IMR-90 (cell line): ENCODE measurements at places on chromosomes 3 and 15. TPM values are rescaled to one million over a fixed set of nuclear protein-coding genes. Genes with fewer than 3 reads are reported as not detected.

LRRC49 gene
- 16.8 and 19.2 TPM in 2 replicates for total RNA-seq

TGM4 gene
- under 0.01 TPM in 1 of 2 replicates, not detected in the other for total RNA-seq

ST6GAL1 gene
- total RNA-seq: 1.4 and 1.7 TPM in 2 replicates

PLA2G4E gene
- total RNA-seq: not detected in 2 replicates

CCDC13 gene
- 0.18 and 0.28 TPM in 2 replicates for total RNA-seq
